ENCODE measurements at places on chromosomes 1 and 21.

- DNase-seq = no peak
These were observed 24.6 kb downstream of the ATF3 start for GRCh38 chr1:212633161-212633560.

DNA sequence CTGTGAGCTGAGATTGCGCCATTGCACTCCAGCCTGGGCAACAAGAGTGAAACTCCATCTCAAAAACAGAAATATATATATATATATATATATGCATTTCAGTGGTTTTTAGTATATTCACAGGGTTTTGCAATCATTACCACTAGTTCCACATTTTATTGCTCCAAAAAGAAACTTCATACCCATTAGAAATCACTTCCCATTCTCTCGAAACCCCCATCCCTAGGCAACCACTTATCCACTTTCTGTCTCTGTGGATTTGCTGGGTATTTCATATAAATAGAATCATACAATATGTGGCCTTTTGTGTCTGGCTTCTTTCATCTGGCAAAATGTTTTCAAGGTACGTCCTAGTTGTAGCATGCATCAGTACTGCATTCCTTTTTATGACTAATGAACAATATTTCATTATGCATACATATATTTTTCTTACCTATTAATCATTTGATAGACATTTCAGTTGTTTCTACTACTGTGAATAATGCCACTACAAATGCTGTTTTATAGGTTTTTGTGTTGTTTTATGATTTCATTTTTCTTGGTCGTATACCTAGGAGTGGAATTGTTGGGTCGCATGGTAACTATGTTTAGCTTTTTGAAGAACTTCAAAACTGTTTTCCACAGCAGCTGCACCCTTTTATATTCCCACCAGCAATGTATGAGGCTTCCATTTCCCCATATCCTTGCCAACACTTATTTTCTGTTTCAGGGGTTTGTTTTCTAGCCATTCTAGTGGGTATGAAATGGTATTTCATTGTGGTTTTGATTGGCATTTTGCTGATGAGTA is 95.9 kb downstream of the PHTF1 start:
- DNase-seq = no peak

GRCh38 chr1:153683854-153684253 is 5.4 kb downstream of the NPR1 start:
- DNase-seq = no peak

GRCh38 chr1:1889847-1890505 is 911 bp downstream of the GNB1 start:
- no peak for DNase-seq

GRCh38 chr1:190904091-190904695 is 426.5 kb upstream of the BRINP3 start:
- no peak for DNase-seq

DNA sequence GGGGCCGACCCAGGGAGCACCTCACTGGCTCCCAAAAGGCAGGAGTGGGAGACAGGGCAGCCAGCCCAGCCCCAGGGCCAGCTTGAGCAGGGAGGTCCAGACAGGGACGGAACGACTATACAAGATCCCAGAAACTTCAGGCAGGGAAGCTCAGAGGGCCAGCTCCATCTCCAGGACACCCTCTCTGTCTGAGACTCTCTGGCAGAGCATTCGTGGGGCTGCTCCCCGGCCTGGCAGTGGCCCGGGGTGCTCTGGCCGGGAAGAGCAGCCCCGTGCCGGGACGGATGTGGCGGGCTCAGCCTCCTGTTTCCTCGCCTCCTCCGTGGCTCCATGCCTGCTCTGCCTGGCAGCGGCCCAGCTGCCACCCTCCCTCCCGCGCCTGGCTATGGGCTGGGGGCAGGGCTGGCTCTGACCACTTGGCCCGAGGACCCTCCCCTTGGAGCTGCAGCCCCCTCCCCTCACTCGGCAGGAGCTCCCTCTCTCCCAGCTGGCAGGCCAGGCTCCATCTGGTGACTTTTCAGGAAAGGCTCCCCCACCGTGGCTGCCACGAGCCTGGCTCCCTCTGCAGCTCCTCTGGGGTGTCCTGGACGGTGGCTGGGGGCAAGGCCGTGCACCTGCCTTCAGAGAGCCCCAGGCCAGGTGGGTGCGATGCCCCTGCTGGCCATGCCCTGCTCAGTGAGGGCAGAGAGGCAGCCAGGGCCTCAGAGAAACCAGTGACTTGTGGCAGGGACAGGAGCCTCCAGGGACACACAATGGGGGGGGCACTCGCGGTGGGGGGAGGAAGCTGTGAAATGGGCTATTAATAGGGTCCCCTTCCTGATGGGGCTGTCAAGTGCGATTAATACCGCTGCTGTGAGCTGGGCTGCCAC is 5.6 kb upstream of the PLCH2 start:
- DNase-seq = no peak

DNA sequence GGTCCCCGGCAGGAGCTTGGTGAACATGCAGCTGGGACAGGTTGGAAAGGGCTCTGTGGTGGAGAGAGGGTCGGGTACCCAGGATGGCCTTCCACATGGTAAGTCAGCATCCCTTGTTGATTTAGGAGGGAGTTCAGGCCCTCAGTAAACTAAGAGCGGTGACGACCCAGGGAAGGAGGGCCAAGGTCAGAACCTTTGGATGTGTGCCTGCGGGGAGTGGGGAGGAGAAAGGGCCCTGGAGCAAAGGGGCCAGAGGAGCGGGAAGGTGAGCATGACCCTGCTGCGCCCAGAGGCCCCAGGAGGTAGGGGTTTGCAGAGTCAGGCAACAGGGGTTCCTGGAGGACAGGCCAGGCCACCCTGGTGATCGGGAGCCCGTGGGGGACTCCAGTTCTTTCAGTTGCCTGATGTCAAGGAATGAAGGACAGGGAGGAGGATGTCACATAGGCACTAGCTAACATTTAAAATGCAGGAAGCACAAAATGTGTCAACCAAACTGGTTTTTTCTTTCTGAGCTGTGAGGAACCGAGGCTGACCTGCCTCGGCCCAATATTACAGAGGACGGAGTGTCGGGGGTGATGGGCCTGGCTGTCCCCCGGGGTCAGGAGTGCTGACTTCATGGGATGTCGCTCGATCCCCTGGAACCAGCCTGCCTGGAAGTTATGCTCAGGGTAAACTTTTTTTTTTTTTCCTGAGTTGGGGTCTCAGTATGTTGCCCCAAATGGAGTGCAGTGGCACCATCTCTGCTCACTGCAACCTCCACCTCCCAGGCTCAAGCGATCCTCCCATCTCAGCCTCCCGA is 117.4 kb upstream of the SLC45A1 start:
- DNase-seq = no peak

DNA sequence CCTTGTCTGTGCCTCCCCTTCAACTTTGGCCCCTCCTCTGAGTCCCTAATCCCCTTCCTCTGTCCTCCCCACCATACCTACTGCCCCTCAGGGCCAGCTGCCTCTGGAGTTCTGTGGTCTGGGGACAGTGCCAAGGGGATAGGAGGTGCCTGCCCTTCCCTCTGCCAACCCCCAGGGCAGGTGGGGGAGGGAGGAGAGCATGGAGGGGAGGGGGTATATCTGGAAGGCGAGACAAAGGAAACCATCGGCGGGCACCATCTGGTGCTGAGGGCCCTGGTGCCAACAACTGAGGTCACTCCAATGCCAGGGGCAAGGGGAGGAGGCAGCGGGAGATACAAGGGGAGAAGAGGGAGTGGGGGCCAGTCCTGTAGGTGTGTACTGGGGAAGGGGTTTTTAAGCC is 9.6 kb downstream of the RAB25 start:
- no peak for DNase-seq

DNA sequence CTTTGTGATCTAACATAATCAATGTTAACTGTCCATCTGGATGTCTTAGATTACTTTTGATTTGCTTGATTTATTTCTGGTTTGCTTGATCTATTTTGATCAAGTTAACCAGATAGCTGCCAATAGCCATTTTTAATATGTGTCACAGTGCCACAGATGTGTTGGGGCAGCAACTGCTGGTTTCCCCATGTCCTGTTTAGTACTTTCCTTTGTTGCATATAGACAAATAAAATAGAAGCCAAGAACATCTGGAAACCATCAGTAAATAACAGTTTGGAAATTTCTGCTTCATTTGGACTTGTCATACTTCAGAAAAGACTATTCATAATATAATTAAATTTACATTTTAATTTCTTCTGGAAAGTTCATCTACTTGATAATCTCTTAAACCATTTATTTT is 145.6 kb upstream of the C21orf91 start:
- no peak for DNase-seq

DNA sequence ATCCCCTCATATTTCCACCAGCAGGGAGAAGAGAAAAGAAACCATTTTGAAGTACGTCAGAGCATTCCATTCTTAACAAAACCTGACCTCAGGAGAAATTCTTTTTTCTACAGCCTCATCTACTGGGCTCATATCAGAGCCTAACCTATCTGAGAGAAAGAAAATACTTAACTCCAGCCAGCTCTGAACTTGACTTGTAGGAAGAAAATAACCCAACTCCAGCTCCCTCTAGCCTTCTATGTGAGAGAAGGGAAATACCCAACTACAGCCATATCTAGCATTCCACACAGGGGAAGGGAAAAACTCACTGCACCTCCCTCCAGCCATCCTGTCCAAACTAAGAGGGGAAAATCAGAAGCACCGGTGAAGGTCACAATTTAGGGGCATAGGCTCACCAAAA is 57.7 kb downstream of the SPATA6 start:
- no peak for DNase-seq

DNA sequence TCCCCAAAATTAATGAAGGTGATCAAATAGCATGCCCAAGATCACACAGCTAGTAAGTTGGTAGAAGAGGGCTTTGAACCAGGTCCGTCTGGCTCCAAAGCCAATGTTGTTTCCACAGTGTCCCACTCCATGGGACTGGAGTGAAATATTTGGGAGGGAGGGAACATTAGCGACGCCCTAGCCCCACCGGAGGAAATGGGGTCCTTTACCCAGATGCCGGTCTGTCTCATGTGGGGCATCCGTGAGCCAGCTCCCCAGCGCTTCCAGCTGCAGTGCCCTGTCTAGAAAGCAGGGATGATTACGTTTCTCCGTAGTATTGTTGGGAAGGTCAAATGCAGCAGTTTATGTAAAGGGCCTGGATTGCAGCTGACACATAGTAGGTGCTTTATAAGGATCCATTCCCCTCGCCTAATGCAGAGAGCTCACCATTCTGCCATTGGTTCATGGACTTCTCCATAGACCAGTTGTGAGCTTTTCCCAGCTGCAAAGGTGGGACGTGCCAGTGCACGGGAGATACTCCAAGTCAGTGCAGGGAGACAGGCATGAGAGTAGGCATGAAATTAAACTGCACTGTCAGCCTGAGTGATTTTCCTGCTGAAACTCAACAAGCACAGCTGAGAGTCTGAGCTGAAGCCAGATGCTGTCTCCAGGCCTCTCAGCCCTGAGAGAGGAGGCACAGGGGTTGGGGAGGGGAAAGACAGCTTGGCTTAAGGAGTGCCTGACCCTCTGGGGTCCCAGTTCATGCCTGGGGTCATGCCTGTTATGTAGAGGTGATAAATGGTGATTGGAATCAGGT is 24.7 kb downstream of the QSOX1 start:
- DNase-seq = no peak
